IPS DF 19.7 (cell line): ENCODE measurements at places on chromosomes 3 and 15.
A peak's percentile ranks its signal among the peaks of the same experiment; 100 is the strongest.

- no peak for DNase-seq
Measured at GRCh38 chr3:177421481-177421785, 224.2 kb upstream of the TBL1XR1 start.

DNA sequence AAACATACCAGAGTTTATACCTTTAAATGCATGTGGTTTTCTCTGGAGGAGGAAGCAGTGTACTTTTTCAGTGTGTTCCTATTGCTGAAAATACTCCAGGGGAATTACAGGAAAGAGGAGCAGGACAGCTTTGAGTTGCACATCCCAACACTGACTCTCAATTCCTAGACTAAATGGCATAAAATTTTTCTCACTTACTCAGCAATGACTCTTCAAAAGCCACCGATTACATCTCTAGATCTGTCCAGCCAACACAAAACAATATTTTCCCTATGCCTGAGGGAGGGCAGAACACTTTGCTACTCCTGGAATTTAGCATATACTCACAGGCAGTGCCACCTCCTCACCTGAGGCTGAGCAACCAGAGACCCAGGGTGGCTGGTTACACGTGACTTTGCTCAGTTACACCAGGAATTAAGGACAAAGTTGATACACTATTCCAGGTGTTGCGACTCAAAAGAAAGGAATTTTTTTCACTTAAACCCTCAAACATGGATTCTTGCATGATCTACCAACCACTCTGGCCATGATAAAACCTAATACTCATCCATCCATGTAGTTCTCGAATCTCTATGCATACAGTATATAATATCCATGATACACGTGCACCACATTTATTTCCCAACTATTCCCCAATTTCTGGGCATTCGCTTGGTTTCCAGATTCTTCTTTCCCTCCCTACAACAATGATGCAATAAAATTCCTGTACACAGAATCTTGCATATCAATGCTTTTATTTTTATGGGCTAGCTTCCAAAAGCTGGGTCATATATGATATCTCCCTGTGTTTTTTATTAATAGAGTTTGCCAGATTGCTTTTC lies 194.6 kb downstream of the THRB start:
- no peak for DNase-seq

DNA sequence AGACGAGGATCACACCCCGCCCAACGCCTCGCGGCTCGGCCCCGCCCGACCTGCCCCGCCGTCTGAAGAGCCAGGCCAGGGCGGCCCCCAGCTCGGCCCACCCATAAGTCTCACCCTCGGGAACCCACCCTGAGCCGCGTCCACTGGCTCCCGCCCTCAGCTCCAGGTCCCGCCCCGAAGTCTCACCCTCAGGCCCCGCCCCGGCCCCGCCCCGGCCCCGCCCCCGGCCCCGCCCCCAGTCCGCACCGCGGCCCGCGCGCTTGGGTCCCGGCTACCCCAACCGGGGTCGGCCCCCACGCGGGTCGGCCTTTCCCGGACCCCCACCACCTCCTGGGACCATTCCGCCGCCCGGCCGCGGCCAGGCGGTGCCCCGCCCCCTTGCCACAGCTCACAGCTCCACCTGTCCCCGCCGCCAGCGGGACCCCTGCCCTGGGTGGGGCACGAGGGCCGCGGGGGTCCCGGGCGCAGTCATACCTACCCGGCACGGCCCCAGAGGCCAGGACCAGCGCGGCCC lies 489 bp downstream of the CSPG5 start:
- DNase-seq, result no peak

DNA sequence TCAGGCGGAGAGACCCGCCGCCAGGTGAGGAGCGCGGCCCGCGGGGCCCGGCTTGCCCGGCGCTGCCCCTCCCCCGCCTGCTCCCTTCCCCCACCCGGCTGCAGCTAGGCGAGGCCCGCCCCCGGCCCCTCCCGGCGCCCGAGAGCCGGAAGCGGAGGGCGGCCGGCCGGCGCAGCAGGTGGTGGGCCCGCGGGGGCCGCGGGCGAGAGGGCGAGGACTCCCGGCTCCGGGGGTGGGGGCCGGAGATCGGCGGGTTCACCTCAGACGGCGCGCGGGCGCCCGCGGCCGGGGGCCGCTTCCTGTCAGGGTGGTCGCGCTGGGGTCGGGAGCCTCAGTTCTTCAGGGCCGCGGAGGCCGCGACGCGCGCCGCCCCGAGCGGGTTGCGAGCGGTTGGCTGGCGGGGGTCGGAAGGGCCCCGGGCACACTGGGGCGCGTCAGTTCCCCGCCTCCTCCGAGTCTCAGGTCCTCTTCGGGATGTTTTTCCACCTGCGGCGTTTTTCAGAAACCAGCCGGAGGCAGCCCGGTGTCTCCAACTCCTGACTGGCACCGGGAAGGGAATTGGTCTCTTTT lies 395 bp downstream of the ZFAND6 start:
- DNase-seq, result no peak

DNA sequence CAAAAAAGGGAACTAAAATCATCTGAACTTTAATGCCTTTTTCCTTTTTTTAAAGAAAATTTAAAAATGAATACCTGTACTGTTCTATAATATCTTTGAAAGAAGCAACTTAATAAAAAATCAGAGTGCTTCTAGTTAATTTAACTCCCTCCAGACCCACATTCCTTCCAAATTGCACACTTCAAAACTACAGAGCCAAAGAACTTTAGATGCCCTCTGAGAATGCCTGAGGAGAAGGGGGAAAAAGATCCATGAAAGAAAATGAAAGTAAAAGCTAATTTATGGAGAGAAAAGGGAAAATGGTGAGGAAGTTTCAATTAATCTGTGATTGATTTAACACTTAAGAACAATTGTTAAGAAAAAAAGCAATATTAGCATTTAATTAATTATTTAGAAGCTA lies 1141.6 kb downstream of the IGSF11 start:
- DNase-seq, result no peak

DNA sequence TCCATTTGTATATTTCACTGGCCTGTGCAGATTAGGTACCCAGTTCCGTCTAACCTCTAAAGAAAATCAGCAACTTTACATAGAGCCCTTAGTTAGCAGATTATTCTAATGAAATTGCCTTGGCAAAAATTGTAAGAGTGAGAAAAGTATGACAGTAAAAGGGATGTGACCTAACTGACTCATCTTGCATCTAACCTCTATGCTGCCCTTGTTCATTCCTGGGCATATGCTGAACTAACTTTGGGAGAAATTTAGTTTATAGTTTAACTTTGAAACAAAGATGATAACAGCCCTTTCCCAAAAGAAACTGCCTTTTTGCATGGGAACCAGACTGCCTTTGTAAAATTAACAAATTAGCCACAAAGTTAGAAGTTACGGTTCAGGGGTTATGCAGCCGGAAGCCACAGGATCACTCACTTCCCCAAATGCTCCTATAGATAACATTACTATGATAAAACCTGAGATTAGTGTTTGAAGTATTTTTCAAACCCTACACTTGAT lies 839.8 kb upstream of the ALCAM start:
- DNase-seq, result no peak

- no peak for DNase-seq
Measured at GRCh38 chr3:59737241-59737640, 687.4 kb upstream of the CFAP20DC start.

DNA sequence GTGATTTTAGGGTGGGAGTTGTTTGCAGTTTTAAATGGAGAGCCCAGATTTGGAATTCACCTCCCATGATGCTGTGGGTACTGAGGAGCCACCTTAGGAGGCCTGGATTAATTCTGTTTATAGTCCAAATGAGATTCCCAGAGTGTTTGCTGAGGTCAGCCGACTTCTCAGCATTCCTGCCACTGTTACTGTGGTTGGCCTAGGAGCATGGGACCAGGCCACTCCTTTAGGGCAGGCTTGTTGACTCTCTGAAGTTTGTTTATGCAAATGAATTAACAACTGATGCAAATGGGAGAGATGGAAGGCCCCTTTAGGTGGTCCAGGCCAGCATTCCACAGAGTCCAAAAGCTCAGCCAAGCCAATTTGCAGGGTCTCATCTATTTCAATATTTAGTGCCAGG lies 46.1 kb downstream of the CACNA2D3 start:
- DNase-seq, result no peak

DNA sequence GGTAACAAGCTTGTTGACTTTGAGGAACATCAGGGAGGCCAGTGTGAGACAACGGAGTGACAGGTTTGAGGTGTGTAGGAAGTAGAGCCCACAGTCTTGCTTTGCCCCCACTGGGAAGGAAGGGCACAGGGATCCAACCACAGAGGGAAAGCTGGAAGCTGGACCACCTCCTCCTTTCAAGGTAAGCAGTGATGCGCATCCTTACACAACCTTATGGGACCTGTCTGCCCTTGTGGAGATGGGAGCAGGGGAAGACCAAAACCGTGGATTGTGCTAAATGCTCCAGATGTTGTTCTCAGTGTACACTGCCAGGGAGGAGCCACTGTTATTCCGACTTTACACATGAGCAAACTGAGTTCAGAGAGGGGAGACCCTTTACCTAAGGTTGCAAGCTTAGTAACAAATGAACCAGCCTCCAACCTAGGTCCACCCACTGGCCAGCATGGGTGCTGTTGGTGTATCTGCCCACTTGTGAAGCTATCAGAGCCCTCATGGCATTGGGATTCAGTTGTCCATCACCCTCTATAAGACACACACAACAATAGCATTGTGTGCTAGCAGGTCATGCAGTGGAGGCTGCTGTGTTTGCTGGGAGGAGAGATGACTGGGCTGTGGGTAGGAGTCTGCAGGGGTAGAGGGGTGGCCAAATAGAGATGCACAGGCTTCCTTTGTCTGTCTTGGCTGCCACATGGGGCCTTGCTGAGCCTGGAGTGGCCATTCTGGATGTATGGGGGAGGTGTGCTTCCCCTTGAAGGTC lies 586 bp upstream of the LSMEM2 start:
- DNase-seq, result no peak

- no peak for DNase-seq
Measured at GRCh38 chr15:82113106-82113715, 67.4 kb upstream of the MEX3B start.

DNA sequence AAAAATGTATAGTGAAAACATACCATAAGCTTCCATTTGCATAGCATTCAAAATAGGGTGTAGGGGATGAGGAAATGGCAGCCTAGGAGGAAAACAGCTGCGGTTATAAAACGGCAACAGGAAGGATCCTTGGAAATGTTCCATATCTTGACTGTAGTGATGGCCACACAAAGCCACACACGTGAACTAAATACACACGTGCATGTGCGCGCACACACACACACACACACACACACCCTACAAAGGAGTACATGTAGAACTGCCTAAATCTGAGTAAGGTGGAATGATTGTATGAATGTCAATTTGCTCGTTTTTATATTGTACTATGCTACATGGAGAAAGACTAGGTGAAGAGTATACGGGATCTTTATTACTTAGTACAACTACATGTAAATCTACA lies 3.9 kb upstream of the IREB2 start:
- DNase-seq, result no peak

GRCh38 chr3:161008086-161008485 lies 97.1 kb downstream of the B3GALNT1 start:
- DNase-seq, result no peak

- DNase-seq, result no peak
Measured at GRCh38 chr3:21913791-21914190, 162.8 kb upstream of the ZNF385D start.

- peak; percentile 5 for DNase-seq
Measured at GRCh38 chr3:28915741-28916500, 364.9 kb upstream of the RBMS3 start.

DNA sequence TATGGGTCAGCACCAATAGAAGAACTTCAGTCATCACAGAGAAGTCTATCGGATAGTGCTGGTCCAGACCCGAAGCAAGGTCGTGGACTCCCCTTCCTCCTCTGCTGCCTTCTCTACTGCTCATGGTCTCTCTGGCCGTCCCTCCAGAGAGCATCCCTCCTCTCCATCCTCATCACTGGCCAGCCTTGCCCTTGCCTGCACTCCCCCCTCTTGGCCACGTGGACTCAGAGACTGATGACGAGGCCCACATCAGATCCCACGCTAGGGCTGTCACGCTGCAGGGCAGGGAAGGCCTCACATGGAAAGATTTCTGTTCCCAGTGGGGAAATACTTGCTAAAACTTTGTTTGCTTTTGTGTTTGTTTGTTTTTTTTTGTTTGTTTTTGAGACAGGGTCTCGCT lies 35.3 kb downstream of the IGDCC3 start:
- DNase-seq, result no peak

- DNase-seq, result peak; percentile 5
Measured at GRCh38 chr15:38130740-38131498, 121.7 kb upstream of the SPRED1 start.

GRCh38 chr3:8555725-8556472 lies 54.3 kb downstream of the LMCD1 start:
- DNase-seq, result no peak

DNA sequence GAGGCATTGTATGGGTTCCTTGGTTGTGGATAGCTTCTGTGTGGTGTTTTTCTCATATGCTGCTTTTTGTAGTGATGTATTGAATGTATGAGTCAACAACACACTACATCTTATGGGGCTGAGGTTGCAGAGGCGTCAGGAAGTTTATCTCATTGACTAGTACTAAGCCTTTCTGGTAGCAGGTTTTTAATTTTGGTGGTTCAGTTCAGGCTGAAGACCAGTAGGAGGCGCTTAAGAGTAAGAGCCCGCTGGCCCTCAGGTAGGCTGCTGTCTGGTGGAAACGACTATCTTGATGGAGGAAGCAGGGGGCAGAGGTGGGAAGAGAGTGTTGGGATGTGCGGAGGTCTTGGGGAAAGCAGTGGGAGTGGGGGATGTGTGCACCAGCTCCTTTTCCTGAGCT lies 62.4 kb downstream of the RTP4 start:
- DNase-seq, result no peak

- DNase-seq, result no peak
Measured at GRCh38 chr3:152319831-152320617, 51.3 kb downstream of the MBNL1 start.

GRCh38 chr3:27900316-27900715 lies 178.2 kb upstream of the EOMES start:
- no peak for DNase-seq

- DNase-seq, result no peak
Measured at GRCh38 chr15:86087808-86088207, 8.1 kb downstream of the AGBL1 start.

- DNase-seq, result no peak
Measured at GRCh38 chr3:41431386-41431785, 232.1 kb downstream of the CTNNB1 start.

DNA sequence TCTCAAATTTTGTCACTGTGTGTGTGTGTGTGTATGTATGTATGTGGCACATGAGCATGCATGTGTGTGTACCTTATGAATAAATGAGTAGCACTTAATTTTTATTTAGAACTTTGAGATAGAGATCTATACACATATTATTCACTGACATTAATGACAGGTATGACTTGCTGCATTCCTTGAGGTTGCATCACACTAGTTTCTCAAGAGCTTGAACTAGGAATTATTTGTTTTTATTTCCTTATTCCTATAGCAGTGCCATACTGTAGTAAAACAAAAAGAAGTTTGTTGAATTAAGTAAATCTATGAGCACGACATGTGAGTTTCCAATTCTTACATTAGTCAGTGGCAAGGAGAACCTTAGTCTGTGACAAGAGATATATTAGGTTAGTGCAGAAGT lies 943.9 kb downstream of the ROBO1 start:
- no peak for DNase-seq
